ENCODE measurements at places on chromosomes 6 and 20.
A peak's percentile ranks its signal among the peaks of the same experiment; 100 is the strongest.

- no peak for DNase-seq
Observed at GRCh38 chr6:24107294-24107693, 18.7 kb upstream of the NRSN1 start.

GRCh38 chr6:113076116-113076515 is 729.0 kb downstream of the RFPL4B start:
- DNase-seq = no peak

GRCh38 chr20:1809131-1809572 is 86.1 kb upstream of the SIRPA start:
- no peak for DNase-seq

DNA sequence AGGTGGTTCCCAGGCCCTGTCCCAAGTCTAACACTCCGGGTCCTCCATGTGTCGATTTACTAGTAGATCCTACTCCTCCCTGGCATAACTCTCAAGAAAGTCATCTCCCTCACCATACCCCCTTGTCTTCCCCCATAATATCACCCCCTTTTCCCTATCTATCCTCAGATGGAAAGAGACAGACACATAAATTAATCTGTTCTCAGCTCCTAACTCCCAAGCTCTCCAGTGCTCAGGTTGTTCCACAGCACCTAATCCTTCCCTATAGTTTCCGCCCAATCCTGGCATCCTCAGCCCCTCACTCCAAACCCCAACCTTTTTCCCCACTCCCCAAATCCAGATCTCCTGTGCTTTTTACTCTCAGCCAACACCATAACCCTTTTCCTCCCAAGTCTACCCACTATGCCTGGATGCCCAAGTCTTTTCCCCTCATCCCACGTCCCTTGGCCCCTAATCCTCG is 808 bp downstream of the ILRUN start:
- DNase-seq = no peak

GRCh38 chr6:12115492-12115891 is 103.4 kb downstream of the HIVEP1 start:
- no peak for DNase-seq

DNA sequence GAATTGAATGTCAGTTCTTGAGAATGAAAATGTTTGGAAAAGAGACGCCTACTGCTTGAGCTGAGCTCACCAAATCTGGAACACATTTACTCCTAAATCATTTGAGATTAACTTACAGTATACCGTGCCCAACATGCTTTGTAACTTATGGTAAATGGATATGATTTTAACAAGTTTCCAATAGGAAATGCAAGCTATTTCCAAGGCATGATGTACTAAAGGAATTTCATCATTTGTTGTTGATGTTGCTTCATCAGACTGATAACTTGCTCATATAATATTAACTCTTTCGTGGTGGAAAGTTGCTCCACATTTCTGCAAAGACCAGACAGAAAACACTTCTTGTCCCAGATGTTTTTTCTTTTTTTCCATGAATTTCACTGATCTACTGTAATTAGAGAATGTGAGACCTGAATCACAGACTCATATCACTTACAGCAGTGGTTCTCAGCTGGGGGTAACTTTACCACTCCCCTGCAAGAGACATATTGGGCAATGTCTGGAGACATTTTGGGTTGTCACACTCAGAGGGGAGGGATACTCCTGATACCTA is 116.6 kb upstream of the TRAF3IP2 start:
- DNase-seq = no peak

- DNase-seq = no peak
Observed at GRCh38 chr6:1616701-1617463, 7.2 kb downstream of the FOXC1 start.

DNA sequence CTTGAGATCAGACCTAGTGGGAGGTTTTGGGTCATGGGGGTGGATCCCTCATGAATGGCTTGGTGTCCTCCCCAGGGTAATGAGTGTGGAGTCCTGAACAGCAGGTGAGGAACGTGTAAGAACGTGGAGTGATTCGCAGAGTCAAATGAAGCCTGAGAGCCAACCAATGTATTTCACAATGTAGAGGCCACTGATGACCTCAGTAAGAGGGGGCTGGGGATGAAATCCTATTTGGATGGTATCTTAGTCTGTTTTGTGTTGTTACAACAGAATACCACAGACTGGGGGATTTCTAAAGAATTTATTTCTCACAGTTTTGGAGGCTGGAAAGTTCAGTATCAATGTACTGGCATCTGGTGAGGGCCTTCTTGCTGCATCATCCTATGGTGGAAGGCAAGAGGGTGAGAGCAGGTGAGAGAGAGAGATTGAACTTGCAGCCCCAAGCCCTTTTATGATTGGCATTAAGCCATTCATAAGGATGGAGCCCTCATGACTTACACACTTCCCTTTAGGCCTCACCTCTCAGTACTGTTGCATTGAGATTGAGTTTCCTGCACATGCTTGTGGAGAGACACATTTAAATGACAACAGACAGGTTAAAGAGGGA is 47.3 kb upstream of the HIVEP1 start:
- no peak for DNase-seq

- no peak for DNase-seq
Observed at GRCh38 chr6:112014483-112014882, 39.4 kb upstream of the CCN6 start.

DNA sequence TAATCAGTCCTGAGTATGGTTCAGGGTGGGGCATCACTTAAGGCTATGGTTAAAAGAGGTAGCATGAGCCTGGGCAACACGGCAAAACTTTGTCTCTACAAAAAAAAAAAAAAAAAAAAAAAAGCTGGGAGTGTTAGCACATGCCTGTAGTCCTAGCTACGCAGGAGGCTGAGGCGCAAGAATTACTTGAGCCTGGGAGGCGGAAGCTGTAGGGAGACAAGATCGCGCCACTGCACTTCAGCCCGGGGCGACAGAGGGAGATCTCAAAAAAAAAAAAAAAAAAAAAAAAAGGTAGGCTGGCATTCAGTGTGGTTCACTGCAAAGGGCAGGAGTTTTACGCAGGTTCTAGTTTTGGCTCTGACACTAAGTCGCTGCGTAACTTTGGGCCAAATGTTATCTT is 15.1 kb downstream of the ELOVL2 start:
- no peak for DNase-seq

- no peak for DNase-seq
Observed at GRCh38 chr20:58102744-58103516, 125.5 kb downstream of the ANKRD60 start.

DNA sequence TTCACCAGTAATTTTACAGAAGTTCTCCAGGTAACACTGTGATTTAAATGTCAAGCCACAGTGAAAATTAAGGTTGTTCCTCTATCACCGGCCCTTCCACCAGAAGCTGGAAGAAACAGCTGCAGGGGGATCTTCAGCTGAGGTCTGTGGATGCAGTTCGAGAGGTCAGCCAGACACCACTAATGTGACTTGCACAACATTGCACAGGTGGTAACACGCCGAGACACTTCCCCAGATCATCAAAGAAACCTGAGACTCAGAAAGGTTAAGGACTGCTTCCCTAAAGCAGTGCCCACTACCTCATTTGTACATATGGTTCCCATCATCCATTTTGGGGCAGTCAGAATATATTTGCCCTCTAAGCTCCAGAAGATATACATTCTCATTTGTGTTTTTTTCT is 8.1 kb upstream of the SERPINB9 start:
- DNase-seq = no peak

DNA sequence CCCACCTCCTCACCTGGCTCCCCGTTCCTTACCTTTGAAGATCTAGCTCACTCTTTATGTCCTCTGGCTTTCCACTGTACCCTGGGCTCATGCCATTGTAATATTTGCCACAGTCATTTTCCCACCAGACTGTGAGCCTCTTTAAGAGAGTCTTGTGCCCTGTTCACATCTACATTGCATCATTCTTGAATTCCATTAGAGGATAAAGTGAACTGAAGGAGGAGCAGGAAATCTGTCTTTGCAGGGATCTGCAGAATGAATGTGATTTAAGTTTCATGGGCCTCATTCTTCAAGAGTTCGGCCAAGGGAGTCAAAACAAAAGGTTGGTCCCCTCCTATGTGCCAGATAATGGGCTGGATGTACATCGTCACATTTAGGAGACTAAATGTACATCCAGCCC is 272.6 kb upstream of the CITED2 start:
- DNase-seq = no peak

DNA sequence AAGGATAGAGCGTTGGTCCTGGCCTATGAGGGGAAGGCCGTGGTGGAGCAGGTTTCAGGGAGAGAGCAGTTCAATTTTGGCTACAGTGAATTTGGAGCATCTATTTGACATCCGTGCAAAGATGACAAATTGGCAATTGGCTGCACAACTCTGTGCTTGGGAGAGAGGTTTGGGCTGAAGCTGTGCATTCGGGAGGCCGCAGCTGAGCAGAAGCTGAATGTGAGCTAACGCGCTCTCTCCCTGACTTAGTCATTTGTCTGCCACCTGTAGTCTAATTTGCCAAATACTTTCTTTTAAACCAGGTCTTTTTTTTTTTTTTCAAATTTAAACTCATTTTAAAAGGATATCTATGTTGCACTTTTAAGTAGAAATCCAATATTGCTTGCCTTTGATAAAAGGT is 78.8 kb downstream of the PHACTR3 start:
- DNase-seq = no peak

DNA sequence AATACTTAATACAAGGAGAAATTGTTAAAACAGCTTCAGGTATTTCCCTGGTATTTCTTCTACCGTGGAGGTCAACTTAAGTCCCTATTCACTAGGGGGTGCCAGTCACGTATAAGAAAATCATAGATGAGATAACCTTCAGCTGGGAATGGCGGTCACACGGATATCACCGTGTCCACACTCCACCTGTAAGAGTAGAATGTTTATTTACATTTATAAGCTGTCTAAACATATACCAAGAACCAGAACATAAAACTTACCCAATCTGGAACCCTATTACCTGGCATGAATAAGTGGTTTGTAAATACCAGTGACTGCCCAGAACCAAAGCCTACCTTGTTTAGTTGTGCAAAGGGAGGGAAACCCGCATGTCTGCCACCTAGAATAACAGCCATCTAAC is 1.9 kb upstream of the ELOVL4 start:
- peak; percentile 46 for DNase-seq

GRCh38 chr6:116767715-116768114 is 2.2 kb upstream of the FAM162B start:
- DNase-seq = no peak

DNA sequence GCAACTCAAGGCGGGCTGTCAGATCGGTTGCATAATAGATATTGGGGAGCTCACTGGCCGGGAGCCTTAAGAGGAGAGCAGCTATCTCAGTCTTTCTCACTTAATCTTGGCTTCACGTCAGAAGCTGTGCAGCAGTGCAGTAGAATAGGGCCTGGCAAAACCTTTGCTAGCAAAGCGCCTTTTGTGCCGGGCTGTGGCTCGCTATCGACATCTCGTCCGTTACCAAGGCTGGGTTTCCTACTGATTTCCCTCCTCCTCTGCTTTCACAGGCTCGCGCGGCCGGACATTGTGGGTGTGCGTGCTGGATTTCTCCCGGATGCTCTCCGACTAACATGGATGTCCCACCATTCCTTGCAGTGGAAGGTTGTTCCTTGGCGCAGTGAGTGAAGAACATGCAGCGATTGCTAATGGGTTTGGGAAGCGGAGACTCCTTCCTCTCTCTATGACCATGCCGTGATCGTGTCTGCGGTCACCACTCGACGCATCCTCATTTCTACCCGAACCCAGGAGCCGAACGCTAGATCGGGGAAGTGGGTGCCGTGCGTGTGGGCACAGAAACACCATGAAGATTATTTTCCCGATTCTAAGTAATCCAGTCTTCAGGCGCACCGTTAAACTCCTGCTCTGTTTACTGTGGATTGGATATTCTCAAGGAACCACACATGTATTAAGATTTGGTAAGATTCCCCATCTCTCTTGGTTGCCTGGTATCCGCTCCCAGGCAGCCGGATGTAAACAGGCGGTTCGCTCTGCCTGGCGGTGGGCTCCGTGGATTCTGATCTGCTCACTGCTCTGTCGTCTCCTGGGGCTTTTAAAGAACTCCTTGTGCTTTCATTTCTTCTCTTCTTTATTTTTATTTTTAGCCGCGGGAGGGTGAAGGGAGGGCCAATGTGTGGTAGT is 5.5 kb downstream of the GRIK2 start:
- no peak for DNase-seq

Data from GDM1 (cell line).